ENCODE measurements at places on chromosomes 7 and 10.

DNA sequence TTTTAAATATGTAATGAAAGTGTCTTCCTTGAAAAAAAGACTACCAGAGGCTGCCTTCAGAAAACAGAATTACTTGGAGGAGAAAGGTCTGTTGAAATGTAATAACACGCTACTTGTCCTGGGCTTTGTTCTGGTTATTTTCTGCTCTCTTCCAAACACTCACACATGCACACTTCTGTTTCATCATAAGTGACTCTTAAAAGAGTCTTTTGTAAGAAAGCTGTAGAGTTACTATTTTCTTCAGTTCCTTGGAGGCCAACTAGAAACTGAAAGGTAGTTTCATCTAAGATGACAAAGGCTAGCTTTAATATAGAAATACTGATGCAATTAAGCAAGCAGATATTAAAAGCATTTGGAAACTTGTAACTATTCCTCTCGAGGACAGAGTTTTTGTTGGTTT is 39.1 kb downstream of the TASOR2 start:
- ATAC-seq: no peak

DNA sequence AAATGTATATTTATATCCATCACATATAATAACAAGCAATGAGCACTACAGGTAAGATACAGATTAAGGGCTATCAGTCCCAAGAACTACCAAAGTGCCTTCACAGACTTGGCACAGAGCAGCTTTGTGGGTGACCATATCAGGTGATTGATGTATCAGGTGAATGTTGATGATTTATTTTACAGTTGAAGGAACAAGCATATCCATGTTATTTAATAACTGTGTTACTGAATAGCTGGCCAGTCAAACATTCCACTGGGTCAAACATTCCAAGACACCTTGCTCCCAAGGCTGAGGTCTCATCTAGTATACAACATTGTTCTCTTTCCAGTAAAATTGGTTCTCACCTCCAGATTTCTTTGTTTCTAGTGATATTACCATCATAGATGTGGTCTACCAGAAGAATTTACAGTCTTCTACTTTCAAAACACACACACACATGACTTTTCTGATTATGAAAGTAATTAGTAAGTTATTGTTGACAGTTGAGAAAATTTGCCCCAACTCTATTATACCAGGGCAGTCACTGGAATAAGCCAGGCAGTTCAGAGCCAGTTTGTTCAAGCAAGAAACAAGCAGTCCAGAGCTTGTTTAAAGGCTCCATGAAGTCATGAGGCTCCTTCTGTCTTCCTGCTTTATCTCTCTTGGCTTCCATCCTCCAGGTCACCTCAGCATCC is 68.2 kb downstream of the ELAPOR2 start:
- ATAC-seq: no peak

- no peak for ATAC-seq
Measured at GRCh38 chr10:71763352-71764127, 9.8 kb downstream of the VSIR start.

- ATAC-seq: no peak
Measured at GRCh38 chr10:129654461-129654860, 187.4 kb downstream of the MGMT start.

GRCh38 chr10:123906884-123907652 is 15.5 kb upstream of the CPXM2 start:
- ATAC-seq: no peak

GRCh38 chr10:21530168-21530567 is 3.9 kb upstream of the MLLT10 start:
- no peak for ATAC-seq

DNA sequence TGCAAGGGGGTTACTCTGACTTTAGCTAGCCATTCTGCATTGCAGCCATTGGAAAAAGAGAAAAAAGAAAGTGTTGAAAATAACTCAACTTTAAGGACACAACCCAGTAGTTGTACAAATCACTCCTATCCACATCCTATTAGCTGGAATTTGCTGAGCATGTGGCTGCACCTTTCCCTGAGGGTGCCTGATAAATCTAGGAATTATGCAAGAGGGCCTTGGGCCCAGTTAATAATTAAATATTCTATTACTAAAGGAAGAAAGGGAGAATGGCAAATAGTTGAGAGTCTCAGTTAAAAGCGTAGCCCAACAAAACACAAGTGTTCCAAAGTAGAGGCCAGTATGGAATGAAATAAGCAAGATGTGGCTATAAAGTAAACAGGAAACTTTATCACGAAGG is 200.9 kb upstream of the CNTNAP2 start:
- ATAC-seq: no peak

DNA sequence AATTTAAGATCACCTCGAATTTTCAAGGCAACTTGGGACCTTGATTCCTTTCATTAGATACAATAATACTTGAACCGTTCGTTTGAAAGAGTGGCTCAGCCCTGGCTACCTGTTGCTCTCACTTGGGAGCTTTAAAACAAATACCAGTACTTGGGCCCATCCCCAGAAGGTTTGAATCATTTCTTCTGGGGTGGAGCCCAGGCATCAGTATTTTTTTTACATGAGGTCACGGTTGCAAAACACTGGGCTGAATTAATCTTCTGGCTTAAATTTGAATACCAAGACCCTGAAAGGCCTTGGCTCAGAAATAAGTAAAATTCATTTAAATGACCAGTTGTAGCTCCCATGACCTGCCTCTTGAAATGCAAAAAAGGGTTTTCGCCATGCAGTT is 214.9 kb downstream of the CREB5 start:
- no peak for ATAC-seq

DNA sequence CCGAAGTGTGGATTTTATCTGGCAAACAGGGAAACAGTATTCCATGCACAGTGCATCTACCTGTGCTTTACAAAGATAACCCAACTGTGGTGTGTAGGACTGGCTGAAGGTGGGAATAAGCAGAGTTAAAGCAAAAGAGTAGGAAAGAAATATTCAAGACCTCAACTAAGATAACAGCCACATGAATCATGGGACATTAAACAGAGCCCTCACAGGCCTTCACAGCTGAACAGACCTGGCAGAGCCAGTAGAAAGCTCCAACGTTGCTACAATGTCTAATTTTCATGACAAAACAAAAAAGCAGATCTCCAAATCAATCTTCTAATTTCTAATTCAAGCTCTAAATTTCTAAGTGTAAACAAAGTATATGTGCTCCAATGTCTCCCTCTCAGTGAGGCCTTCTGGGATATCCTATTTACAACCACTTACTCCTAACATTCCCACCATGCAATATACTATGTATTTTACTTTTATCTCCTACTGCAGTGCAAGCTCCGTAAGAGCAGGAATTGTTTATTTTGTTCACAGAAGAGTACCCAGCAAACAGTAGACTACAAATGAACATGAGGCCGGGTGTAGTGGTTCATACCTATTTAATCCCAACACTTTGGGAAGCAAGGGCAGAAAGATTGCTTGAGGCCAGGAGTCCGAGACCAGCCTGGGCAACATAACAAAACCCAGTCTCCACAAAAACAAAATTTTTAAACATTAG is 63.5 kb downstream of the UBE2H start:
- no peak for ATAC-seq

All from stimulated activated memory B cell treated with anti-CD40 and anti-IgM and Interleukin-4, amounts not matched to agents 10 μg/mL and 1 μg/mL and 100 μg/mL, for 72 hours (primary cell).